Cardiac septum (tissue), 1 donor: ENCODE measurements at places on chromosomes 12 and 14. TPM values are rescaled to one million over a fixed set of nuclear protein-coding genes. Genes with fewer than 3 reads are reported as not detected.

DNA sequence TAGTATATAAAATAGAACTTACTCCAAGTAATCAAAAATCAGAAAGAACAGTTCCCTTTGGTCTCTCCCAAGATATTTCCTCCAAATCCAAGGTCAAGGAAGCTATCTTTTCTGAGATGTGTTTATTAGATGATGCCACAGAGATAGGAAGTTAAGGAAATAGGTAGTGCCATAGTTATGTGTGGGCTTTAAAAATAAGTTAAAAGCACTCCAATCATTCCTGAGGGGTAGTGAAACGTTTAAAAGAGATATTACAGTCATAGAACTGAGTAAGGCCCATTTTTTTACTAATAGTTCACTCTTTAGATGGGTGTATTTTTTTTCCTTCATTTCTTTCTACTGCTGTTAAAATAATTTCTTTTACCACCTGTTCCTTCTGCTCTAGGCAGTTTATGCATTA lies 1630.9 kb upstream of the SEL1L start:
- no peak for DNase-seq

DNA sequence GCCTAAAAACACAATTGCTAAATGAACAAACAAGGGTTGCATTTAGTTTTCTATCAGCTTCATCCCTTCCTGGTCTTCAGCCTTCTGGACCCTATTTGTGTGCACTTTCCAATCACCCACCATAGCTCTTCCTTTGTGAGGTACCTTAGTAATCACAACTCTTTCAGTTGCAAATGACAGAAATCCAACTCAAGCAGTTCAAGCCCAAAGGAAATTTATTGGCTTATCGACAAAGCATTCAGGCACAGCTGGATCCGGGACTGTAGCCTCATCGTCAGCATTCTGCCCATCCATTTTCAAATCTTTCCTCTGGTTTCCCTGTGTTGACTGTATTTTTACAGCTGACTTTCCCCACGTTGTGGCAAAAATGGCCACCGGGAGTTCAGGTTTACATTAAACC lies 148.6 kb upstream of the VASH1 start:
- DNase-seq = no peak

Gene CLEC14A
- total RNA-seq = 31.9 TPM

Gene EMP1
- 118 TPM for total RNA-seq
